ENCODE measurements at places on chromosomes 2 and 18.

GRCh38 chr2:1427086-1427485, 13.8 kb downstream of the TPO start:
- DNase-seq: no peak

DNA sequence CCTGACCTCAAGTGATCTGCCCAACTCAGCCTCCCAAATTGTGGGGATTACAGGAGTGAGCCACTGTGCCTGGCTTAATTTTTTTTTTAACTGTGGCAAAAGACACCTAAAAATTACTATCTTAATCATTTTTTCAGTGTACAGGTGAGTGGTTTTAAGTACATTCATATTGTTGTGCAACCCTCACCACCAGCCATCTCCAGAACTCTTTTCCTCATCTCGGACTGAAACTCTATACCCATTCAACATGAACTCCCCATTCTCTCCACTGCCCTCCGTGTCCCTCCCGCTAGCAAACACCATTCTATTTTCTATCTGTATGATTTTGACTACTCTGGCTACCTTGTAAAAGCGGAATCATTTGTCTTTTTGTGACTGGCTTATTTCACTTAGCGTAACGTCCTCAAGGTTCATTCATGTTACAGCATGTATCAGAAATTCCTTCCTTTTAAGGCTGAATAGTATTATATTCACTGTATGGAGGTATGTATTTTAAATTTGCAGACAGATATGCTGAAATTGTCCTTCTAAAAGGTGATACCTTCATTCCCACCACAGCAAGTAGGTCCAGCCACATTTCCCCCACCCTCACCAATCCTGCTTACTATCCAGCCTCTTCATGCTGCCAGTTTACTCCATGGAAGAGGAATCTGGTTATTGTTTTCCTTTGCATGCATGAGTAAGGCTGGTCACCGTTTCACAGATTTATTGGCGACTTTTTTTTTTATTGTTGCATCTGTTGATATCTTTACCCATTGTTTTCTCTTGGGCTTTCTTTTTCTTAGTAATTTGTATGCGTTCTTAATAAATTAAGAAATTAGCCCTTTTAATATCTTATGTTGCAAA, 40.6 kb upstream of the ANXA4 start:
- DNase-seq: no peak

DNA sequence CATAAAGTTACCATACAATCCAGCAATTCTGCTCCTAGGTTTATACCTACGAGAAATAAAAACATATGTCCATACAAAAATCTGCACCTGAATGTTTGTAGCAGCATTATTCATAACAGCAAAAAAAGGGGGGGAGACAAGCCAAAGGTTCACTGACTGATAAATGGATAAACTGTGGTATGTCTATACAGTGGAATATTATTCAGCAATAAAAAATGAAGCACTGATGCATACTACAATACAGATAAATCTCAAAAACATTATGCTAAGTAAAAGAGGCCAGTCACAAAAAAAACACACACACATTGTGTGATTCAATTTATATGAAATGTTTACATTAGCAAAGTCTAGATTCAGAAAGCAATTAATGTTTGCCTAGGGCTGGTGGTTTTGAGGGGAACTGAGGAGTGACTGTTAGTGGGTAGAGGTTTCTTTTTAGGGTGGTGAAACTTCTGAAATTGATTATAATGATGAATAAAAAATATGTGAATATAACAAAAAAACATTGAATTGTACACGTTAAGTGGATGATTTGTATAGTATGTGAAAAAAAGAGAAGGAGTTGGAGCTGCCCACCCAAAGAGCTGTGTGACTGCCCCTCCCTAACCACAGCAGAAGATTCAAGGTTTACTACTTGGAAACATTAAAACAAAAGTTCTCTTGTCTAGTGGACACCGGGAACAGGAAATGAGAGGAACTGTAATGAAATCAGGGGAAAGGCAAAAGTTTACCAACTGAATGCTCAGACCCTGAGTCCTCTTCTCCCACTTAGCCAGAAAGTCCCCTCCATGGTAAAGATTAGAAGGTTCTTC, 13.4 kb downstream of the COLEC12 start:
- DNase-seq: no peak

- no peak for DNase-seq
Observed at GRCh38 chr2:229456091-229456490, 185.0 kb upstream of the PID1 start.

DNA sequence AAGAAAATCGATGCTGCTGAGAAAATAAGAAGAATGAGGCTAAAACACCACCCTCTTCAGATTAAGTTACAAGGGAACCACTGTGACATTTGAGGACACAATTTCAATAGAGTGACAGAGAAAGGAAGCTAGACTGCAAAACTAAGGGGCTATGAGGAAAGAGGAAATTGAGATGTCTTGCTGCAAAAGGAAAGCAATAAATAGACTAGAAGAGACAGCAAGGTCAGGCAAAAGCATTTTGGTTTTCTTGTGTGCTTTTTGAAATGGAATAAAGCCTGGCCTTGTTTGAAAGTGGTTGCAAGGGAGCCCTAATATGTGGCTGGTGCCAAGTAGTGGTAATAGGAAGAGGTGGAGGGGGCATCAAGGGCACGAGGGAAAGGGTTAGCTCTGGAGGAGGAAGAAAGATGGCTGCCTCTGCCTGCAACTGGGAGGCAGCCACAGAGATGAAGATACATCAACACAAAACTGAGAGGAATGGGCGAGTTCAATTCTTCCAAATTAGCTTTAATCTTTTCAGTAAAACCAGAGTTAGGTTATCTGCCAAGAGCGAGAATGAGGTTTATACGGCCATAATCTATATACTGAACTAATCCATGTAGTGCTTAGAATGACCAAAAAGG, 1.2 kb upstream of the MRO start:
- DNase-seq: no peak

- DNase-seq: no peak
Observed at GRCh38 chr2:675460-675859, 1.7 kb downstream of the TMEM18 start.

DNA sequence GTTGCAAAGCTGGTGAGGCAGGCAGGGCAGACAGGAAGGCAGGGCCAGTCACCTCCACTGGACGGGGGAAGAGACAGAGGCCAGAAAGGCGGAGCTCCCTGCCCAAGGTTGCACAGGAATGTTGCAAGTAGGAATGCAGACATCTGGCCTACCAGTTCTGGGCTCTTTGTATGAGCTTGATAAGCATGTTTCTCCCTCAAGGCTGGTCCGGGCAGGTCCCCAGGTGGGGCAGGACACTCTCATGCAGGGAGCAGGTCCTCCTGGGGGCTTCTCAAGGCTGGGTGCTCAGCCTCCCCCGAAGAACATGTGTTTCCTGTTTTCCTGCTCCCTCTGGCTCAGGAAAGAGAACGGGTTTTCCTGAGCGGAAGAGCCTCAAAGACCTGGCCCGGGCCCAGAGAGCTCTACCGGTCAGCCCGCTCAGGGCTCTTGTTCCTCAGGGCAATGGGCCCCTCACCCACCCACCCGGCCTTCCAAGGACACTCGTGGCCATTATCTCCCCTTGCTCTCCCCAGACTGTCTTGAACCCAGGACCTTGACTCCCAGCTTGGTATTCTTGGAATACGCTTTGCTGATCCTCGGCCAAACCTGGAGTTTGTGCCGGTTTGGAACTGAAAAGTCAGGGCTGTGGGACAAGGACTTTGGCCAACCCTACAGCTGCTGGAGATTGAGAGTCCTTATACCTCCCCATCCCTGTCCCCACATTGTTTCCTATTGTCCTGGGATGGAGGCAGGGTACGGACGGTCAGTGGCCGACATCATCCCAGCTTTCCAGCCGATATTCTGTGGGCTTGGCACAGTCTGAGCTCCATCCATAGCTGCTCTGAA, 87.7 kb upstream of the HAAO start:
- DNase-seq: no peak

DNA sequence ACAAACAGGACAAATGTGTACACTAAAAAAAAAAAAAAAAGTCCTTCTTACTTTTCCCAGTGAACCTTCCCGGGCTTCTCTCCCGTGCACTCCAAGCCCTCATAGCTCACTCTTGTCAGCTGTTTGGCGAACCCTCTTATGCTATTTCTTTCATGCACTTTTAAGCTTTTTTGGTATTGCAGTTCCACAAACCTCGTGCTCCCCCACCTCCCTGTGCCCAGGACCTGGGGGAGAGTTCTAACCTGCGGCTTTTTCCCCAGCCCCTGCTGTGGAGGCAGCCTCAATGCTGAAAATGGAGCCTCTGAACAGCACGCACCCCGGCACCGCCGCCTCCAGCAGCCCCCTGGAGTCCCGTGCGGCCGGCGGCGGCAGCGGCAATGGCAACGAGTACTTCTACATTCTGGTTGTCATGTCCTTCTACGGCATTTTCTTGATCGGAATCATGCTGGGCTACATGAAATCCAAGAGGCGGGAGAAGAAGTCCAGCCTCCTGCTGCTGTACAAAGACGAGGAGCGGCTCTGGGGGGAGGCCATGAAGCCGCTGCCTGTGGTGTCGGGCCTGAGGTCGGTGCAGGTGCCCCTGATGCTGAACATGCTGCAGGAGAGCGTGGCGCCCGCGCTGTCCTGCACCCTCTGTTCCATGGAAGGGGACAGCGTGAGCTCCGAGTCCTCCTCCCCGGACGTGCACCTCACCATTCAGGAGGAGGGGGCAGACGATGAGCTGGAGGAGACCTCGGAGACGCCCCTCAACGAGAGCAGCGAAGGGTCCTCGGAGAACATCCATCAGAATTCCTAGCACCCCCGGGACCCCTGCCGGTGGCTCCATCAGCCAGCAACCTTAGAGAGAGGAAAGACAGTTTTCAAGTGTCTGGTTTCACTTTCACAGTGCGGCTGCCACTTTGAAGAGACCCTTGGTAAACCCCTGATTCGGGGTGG, 826 bp downstream of the KCNE4 start:
- DNase-seq: peak; percentile 5

DNA sequence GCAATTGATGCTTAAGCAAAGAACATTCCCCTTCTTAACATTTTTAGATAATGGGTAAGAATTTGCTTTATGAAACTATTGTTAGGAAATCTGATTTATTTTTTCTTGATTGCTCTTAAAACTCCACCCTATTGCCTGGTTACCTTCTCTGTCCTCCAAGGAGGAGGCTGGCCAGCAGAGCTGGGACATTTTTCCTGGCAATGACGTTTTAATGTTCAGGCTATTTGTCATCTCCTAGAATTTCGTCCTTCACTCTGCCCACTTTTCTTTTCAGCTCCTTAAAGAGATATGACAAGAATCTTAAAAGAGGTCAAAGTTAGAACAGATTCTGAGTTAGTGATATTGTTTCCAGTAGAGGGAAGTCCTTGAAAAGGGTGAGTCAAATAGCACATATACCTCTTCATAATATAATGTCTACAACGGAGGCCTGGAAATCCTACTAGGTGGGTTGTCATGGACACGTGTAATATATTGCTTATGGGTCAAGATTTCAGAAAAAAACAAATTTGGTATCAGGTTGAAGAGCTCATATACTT, 141.0 kb downstream of the CMPK2 start:
- DNase-seq: no peak

DNA sequence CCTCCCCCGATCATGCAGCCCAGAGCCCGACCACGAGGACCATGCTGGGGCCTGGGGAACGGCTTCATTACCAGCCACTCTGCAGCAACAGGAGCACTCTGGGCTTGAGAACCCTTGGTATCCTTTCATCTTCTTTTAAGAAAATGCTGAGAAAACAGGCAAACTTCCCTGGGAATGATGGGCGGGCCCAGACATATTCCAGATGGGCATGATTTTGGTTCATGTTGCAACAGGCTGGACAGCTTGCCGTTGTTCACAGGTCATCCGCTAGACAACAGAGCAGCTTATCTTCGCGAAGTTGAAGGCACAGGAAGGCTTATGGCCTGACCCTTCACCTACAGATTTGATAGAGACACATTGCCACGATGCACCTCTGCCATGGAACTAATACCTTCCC, 121.0 kb downstream of the KLHL29 start:
- DNase-seq: no peak

GRCh38 chr2:27309651-27310050, 1.4 kb upstream of the UCN start:
- no peak for DNase-seq

- no peak for DNase-seq
Observed at GRCh38 chr18:74529811-74530583, 4.3 kb upstream of the CNDP1 start.

DNA sequence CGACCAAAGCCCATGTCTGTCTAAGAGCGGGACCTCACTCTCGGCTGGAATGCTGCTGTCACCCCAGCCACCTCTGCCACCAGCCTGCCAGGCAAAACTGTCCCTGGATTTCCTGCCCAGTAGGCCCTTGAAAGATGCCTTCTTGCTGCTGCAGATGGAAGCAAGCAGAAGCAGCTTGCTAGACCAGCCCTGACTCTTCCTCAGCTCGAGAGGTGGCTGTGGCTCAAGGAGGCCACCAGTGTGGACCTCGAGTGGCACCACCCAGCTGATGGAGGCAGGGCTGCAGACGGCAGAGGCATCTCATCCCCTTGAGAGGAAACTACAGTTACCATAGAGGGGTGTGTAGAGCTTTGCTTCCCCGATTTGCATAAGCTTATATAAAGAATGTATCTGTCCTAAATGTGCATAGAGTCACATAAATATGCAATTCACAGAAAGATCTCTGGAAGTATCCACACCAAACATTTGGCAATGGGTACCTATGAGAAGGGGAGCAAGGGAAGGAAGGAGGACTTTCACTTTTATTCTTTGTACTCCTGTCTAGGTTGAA, 20.6 kb downstream of the ADCY3 start:
- no peak for DNase-seq

- no peak for DNase-seq
Observed at GRCh38 chr2:229412686-229413085, 141.6 kb upstream of the PID1 start.

DNA sequence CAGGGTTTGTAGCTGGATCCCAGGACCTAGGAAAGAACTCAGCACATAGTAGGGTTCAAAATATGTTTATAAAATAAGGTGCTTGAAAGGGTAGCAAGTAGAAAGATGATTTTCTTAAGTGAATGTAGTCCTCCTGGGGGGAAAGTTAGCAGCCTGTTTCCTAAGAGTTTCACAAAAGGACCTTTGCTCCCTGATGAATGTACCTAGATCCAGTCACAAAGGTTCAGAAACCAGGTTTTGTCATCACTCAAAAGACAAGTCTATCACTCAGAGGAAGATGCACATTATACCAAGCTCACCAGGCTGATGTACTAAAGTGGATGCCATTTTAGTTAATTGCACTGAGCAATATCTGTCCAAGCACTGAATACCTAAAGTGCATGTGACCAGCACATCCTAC, 378.2 kb downstream of the BCL11A start:
- no peak for DNase-seq

DNA sequence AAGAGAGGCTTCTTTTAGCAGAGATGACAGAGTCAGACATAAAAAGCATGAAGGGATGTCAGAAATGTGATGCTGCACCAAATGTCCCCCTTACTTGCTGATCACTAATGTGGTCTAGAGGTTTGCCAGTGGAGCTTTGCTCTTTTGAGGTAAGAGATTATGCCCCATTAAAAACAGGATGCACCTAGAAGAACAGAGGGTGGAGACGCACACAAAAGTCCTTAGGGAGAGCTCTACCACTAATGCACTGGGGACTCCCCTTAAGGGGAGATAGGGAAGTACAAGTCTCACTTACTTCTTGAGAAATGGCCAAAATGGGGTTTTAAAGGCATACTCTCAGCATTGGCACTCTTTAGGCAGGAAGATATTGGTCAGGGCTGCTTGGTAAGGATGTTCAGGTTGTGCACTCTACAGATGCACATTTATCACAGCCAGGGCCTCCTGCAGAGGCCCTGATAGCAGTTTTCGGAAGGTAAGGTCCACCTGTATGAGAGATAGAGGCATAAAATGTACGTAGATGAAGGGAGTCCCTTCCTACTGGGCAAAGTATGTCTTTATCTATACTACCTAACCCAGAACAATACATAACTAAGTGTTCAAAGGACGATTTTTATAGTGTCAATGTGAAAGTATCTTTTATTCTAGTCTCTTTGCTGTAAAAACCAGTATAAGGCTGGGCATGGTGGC, 17.0 kb upstream of the SCYGR1 start:
- no peak for DNase-seq
